ENCODE measurements at places on chromosomes 6 and 20.
A peak's percentile ranks its signal among the peaks of the same experiment; 100 is the strongest.

DNA sequence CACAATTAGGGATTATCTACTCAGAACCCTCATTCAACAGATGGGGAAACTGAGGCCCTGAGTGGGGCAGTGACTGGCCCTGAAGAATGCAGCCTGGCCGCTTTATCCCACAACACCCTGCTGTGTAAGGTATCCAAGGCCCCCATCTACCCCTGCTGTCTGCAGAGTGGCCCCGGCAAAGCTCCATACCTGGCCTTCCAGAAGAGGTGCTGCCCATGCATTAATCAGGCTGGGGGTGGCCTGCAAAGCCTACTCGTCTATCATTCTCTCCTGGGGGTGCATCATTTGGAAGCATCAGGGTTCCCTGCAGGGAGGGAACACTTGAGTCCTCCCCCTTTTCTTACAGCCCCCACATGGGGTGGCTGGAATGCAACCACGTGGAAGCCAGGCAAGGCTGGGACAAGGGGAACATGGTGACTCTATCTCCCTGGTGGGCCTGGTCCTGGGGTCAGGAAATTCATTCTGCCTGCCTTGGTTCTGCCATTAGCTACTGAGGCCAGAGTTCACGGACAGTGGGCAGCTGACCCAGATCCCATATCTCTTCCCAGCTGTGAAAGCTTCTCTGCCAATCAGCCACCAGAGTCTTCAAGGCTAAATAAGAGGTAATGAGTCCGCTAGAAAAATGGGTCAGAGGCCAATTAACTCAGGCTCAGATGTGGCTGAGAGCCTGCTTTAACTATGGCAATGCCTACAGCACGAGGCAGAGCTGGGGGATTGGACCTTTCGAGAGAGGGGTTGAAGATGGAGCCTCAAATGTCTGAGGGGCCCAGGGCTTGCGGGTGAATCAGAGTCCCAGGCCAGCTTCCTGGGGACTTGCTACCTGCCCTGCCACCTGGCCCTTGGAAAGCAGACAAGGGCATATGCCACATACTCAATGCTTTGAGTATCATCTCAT, 72.3 kb upstream of the TOX2 start:
- no peak for DNase-seq

DNA sequence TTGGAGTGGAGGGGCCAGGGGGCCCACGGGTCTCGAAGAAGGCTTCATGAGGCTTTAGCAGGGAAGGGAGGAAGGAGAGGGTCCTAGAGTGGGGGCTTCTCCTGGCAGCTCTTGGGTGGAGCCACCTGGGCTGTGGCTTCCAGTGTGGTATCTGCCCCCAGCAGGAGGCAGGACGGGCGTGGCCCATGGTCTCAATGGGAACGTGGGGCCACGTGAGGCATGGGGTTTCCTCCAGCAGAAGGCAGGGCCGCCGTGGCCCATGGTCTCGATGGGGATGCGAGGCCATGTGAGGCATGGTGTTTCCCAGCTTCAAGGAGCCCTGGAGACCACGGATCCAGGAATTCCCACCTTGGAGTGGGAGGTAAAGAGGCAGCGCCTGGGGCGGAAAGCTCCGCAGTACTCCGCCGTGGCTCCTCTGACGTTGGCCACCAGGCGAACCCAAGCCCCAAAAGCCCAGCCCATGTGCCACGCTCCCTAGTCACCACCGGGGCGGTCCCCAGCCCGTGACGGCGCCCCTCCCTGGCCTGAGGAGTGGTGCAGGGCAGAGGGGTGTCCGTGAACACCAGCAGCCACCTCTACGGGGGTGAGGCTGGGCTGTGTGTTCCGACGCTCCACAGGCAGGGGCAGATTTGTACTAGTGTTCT, 62.0 kb upstream of the GATA5 start:
- no peak for DNase-seq

DNA sequence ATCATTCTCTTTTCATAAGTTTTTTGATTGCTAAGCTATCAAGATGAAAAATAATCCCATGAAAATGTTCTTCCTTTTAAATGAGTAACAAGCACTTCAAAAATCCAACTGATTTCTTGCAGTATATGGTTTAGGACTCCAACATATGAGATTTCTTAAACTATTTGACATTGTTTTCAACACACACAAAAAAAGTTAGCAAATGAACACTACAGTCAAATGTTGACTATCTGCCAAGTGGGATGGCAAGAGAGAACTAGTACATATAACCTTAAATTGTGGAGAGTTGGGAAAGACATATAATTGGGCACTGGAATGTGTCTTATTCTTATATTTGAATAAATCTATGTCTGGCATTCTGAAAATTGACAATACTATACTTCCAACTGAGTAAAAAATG, 15.6 kb downstream of the COL21A1 start:
- peak; percentile 28 for DNase-seq

- no peak for DNase-seq
Observed at GRCh38 chr6:129994410-129994809, 24.0 kb upstream of the L3MBTL3 start.

DNA sequence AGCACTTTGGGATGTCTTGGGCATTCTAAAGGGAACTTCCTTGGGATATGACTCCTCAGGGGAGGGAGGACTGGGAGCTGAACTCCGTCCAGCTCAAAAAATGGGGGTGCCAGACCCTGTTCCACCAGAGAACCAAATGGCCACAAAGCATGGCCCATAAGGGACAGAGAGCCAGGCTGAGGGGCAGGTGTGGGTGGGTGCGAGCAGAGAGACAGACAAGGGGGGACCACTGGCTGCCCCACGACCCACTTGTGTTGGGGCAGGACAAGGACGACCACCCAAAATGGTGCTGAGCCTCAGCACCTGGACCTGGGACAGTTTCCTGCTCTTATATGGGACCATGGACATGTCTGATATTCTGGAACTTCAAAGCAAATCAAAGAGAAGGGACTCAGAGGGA, 148.2 kb upstream of the MLN start:
- DNase-seq, result no peak

DNA sequence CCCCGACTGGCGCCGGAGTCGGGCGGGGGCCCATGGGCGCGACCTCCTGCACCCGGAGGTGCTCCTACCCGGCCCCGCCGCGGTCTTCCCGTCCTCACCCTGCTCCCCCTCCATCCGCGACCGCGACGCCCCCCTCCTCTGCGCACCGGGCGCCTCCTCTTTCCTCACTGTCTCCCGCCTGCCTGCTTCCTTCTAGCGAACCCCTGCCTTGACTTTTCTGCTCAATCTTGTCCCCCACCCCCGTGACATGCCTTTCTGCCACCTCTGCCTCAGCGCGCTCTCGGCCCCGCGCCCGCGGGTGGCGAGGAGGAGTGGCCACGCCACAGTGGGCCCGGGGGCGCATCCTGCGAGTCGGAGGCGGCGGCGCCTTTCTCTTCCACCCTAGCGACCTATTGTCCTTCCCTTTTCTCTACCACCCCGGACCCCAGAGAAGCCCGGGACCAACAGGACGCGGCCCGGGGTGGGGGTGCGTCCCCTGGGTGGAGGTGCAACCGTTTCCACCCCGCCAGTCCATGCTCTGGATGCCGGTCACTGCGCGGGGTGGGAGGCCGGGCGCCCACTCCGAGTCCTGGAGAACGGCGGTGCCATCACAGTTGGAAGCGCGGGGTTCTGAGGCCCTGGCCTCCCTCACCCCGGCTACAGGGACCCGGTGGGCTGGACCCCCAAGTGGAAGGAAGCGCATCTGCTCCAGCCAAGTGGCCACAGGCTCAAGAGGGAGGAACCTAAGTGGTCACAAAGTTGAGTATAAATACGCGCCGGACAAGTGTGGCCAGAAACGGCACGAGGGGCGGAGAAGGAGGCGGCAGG, 2.0 kb downstream of the PDE10A start:
- DNase-seq, result peak; percentile 26

DNA sequence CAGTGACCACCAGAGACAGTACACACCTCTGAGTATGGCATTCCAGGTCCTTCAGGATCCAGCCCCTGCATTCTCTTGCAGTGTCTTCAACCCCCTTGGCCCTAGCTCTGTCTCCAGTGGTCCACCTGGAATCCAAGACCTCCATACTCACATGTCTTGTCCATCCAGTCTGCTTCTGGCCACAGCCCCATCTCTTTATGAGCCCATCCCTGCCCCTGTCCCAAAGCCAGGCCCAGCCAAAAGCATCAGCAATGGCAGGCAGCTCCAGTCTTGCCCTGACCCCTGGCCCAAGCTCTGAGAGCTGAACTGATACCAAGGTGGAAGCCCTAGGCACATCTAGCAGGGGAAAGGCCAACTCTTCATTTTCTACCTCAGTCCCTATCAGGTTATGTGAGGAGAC, 119.6 kb upstream of the PTPRT start:
- DNase-seq, result no peak

- DNase-seq, result no peak
Observed at GRCh38 chr6:170260686-170261085, 30.2 kb downstream of the DLL1 start.

DNA sequence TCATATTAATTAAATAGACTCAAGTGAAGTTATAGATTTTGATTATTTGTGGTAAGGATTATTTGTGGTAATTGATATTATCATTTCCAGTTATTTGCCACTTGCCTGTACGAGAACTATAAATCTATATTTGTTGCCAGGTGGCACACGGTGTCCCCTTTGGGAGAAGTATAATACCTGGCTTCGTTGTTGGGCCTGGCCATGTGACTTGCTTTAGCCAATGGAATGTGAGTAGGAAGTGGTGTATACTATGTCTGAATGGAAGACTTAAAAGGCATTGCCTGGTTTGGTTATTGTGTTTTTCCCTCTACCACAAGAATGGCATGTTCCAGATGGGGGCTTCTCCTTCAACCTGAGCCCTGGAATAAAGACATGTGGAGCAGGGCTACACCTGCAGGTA, 228.1 kb downstream of the CDC5L start:
- DNase-seq, result no peak

GRCh38 chr20:45094864-45095574, 5.9 kb downstream of the KCNS1 start:
- DNase-seq, result no peak

- DNase-seq, result peak; percentile 52
Observed at GRCh38 chr6:105135907-105136430, 43.8 kb downstream of the POPDC3 start.

DNA sequence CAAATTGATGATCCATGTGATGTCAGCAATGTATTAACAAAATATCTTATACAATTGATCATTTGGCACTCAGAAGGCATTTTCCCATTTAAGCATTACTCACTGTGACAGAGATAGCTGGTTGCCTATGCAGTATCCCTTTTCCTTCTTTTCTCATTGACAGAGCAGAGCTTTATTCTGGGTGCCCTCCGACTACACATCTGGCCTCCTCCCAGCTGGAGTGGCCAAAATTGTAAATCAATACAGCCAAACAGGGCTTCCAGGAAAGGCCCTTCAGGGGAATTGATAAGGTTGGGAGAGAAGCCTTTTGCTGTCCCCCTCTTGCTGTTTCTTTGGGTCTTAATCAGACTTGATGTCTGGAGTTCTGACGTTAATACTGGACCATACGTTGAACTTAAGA, 9.6 kb upstream of the BLOC1S5 start:
- no peak for DNase-seq

- peak; percentile 94 for DNase-seq
Observed at GRCh38 chr20:51365670-51366069, 176.8 kb downstream of the NFATC2 start.

DNA sequence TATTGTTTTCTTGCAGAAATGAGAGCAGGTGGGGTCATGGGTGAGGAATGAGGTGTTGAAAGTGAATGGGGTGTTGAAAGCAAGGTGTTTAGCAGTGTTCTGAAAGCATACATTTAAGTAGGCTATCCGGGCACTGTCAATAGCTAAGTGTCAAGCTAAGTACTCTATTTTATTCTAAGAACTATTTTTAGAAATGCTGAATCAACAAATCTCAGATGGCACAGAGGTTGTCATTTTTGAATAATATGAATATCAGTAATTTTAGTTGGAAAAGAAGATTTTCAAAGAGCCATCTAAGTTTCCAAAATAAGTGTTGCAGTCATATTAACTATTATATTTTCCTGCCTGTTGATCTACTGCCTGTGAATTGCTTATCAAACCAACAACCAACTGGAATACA, 21.7 kb upstream of the SLC17A3 start:
- DNase-seq, result no peak

DNA sequence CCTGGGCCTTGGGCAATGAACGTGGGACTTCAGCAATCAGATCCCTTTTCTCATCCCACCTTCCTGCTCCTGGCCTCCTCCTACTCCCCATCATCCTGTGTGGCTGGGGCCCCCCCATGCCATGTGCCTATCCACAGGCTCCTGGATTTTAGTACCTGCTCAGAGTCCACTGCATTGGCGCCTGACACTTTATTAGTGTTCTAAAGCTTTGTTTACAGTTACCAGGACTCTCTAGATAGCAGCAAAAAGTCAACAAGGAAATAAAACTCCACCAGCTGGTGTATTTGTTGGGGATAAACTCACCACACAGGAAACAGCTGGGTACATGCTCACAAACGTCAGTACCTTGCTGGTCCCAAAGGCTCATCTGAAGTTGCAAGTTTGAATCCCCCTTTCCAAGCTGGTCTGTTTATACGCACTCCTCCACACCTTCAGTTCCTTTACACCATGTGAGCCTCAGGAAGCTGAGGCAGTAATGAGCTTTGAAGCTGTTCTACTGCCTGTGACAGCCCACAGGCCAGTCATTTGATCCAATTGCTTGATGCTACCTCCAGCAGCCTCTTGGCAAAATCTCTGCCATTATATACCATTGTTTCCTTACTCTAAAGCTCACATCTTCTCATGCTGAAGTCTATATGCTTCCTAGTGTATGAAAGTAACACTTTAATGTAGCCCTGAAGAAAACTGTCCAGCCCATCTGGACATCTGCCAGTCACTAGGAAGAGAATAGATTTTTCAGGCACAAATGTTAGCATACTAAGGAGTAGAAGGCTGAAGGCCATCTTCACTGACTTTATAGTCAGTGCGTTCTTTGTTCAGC, 76.6 kb downstream of the ANKEF1 start:
- DNase-seq, result no peak

DNA sequence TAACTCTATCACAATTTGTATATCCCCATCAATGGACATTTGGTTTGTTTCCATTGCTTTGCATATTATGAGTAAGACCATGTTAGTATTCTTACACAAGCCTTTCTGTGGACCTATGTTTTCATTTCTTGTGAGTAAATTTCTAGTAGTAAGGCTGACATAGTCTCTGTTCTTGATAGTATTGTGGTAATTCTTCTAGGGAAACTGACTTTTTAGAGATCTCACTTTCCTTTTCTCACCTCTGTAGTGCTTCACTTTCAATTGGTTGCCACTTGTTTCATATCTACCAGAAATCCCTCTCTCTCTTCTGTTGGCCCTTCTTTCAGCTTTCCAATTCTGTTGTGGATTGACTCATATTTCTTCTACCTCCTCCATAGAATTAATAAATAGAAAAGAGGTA, 8.5 kb downstream of the ISM1 start:
- DNase-seq, result no peak

GRCh38 chr6:71402096-71402495, 113.5 kb downstream of the OGFRL1 start:
- no peak for DNase-seq

DNA sequence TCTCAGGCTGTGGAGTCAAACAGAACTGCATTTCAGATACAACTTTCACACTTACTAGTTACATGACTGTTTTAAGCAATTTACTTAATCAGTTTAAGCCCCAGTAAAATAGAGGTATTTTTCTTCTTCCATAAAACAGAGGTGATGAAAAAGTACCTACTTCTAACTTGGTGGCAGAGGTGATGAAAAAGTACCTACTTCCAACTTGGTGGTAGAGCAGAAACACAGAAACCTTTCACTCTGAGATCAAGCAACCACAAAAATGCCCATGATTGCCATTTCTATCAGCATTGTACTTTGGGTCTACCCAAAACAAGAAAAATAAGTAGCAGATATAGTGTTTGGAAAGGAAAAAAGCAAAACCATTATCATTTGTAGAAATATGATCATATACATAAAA, 148.7 kb downstream of the OPRM1 start:
- no peak for DNase-seq

- no peak for DNase-seq
Observed at GRCh38 chr6:6221787-6222535, 98.5 kb downstream of the F13A1 start.

All from fibroblast of the aortic adventitia (primary cell).